Testis (tissue), 5 donors: ENCODE measurements at places on chromosomes 4 and X.

- DNase-seq: no peak
These were observed 51.6 kb upstream of the TMPRSS11B start for GRCh38 chr4:68297137-68297536.

GRCh38 chr4:183223053-183223452 lies 97.0 kb downstream of the CLDN22 start:
- DNase-seq: no peak

DNA sequence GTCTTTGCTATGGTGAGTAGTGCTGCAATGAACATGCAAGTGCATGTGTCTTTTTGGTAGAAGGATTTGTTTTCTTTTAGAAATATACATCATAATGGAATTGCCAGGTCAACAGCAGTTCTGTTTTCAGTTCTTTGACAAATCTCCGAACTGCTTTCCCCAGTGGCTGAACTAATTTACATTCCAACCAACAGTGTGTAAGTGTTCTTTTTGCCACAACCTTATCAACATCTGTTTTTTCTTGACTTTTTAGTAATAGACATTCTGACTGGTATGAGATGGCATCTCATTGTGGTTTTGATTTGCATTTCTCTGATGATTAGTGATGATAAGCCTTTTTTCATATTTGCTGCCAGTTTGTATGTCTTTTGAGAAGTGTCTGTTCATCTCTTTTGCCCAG lies 406.3 kb downstream of the DTHD1 start:
- no peak for DNase-seq

GRCh38 chr4:135744928-135745327 lies 1543.3 kb upstream of the PABPC4L start:
- DNase-seq: no peak

GRCh38 chrX:72330131-72330530 lies 24.4 kb upstream of the CITED1 start:
- no peak for DNase-seq

- no peak for DNase-seq
These were observed 43.1 kb upstream of the PRR27 start for GRCh38 chr4:70110917-70111316.

GRCh38 chr4:123401271-123402120 lies 4.9 kb downstream of the SPRY1 start:
- no peak for DNase-seq

DNA sequence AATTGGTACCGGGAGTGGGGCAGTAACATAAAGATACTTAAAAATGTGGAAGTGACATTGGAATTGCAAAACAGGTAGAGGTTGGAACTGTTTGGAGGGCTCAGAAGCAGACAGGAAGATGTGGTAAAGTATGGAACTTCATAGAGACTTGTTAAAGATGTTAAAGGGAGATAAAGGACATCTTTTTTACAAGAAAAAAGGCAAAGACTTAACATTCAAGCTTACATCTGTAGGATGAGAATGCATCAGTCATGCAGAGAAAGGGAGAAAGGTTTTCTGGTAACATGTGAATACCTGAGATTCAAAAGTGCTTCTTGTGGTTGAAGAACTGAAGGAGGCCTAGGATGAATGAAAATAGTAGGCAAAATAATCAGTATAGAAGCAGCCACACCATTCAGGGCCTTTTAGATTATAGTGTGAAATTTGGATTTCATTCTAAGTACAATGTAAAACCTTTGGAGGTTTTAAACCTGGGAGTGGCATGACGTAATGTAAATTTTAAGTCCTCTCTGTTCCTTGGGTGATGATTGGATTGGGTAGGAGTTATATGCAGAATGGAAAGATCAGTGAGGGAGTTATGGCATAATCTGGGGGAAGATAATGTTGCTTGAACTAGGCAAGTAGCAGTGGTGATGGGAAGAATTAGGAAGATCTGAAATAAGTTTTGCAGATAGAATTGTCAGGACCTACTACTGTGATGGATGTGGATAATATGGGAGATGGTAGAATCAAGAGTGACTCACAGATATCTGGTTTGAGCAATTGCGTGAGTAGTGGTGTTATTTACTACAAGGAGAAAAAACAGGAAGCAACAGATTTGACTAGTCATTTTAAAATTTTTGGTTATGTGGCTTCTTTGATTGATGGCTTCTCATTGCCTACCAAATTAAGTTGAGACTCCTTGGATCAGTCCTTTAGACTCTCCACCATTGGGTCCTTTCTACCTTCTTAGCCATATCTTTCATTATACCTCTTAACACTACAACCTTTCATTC lies 138.7 kb downstream of the VSIG4 start:
- DNase-seq: no peak

GRCh38 chr4:111639120-111639690 lies 506.0 kb upstream of the FAM241A start:
- DNase-seq: no peak

DNA sequence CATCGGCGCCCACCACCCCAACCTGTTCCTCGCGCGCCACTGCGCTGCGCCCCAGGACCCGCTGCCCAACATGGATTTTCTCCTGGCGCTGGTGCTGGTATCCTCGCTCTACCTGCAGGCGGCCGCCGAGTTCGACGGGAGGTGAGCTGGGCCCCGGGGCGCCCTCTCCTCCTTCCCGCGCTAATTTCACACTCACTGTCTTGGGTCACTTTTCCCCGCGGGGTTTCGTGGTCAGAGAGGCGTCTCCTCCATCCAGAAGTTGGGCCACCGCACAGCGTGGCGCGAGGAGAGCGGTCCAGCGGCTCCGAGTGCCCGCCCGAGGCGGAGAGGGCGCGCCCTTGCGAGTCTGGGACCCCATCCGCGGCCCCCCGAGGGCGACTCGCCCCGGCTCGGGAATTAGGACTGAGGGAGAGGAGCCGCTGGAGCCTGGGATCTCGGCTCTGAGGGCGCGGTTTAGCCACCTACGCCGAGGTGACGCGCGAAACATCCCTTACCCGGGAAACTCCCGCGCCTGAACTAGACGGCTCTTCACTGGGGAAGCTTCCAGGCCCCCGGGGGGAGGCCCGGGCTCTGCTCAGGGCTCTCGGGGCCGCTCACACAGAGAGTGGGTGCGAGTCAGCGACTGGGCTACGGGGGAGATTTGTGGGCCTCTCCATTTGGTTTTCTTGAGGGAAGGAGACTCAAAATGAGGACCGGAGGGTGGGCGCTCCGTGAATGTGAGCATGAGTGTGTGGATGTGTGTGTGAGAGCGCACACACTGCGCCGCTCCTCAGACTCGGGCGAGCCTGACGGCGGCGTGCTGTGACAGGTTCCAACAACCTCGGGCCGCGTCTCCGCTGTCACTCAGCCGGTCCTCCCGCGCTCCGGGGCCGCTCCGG lies 551 bp downstream of the NPNT start:
- peak; percentile 26 for DNase-seq

DNA sequence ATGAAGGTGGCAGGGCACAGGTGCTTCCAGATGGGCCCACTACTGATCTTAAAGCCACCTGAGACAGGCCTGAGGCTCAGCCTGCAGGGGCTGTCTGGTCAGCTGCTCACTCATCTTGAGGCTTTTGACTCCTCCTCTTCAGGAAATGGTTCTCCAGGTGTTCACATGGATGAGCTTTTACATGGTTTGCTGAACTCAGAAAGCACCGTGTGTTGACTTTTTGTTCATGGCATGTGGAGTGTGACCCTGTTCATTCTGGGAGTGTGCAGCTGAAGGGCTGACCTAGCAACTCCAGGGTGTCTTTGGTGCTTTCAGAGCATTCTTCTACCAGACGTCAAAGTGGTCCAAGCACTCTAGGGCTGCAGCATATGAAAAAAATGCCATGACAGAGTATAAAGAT lies 111.1 kb downstream of the CCNG2 start:
- DNase-seq: no peak

GRCh38 chr4:29722253-29722652 lies 997.9 kb upstream of the PCDH7 start:
- DNase-seq: no peak

GRCh38 chr4:40749717-40750460 lies at the start of gene NSUN7:
TSS of gene NSUN7 (plus strand) at chr4:40749955. CDS start at chr4:40750694, 739 bp downstream.
- peak; percentile 84 for DNase-seq

DNA sequence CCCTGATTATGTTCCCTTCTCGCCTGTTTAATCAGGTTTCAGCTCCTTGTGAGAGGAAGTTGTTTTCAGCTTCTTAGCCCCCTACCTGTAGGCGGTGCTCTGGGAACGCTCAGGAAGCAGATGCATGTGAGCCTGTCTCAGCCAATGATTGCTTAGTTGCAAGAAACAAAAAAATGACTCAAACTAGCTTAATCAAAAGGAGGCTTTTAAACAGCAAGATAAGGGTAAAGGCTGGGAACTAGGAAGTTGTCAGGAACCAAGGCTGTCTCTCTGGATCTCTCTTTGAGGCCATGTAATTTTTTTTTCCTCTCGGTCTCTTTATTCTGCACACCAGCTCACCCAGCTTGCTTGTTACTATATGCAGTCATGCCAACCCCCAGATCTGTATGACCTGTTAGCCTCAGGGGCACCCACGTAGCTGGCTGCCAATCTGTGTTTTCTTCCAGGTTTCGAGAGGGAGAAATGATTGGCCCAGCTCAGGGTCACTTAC lies 109.1 kb downstream of the PTTG2 start:
- DNase-seq: no peak

GRCh38 chr4:150972592-150972991 lies 42.5 kb downstream of the LRBA start:
- no peak for DNase-seq

GRCh38 chr4:43680421-43680820 lies 768.2 kb downstream of the KCTD8 start:
- DNase-seq: no peak

DNA sequence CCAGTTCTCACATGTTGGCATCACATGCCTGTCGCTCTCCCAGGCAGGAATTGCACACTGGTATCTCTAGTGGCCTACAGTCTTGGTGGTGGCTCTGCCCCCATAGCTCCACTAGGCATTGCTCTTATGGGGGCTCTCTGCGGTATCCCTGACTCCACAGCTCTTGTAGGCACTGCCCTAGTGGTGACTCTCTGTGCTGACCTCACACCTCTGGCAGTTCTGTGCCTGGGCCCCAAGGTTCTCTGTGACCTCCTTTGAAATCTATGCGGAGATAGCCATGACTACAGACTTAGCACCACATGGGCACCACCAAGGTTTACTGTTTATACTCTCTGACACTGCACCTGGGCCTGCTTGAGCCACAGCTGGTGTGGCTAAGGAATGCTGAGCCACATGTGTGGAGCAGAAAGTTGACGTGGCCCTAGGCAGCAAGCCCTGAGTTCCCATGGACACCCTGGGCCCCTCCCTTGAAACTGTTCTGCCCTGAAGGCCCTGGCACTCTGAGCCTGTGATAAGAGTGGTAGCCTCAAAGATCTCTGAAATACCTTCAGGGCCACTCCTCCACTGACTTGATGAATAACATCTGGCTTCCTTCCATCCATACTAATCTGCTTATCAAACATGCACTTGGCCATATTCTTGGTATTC lies 8.0 kb downstream of the SLC9B1 start:
- peak; percentile 48 for DNase-seq

GRCh38 chrX:150610446-150610845 lies 42.0 kb downstream of the MTM1 start:
- DNase-seq: no peak

DNA sequence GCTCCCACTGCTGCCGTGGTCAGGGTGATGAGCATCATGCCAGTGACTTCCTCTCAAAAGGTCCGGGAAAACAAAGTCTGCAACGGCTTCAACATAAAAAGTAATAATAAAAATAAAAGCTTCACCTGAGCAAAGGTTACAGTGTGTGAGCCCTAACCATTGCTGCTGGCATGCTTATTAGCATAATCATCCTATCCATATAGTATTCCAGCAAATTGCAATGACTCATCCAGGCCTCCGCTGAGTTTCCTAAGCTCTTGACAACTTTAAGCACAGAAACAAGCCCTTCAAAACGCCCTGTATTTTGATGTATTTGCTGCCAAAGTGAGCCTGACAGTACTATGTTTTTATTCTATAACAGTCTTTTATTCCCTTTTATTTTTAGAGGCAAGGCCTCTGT lies 100.5 kb downstream of the AASDH start:
- no peak for DNase-seq

DNA sequence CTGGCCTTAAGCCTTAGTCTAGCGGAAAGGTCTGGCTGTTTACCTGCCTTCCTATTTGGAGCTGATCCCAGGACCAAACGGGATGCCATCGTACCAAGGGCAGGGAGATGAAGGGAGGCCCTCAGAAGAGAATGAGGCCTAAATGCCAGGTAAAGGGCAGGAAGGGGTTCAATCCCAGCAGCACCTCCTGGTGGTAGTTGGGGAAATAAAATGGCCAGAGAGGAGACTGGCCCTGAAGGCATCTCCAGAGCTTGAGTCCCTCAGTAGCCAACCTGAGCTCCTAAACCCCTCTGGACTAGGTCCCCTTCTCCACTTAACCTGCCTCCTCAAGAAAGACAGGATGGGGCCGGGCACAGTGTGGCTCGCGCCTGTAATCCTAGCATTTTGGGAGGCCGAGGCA lies 53.7 kb downstream of the KDM5C start:
- no peak for DNase-seq

- DNase-seq: no peak
These were observed 241.8 kb downstream of the GRIA3 start for GRCh38 chrX:123425904-123426303.

GRCh38 chr4:104879367-104879766 lies 267.3 kb upstream of the TET2 start:
- DNase-seq: no peak

DNA sequence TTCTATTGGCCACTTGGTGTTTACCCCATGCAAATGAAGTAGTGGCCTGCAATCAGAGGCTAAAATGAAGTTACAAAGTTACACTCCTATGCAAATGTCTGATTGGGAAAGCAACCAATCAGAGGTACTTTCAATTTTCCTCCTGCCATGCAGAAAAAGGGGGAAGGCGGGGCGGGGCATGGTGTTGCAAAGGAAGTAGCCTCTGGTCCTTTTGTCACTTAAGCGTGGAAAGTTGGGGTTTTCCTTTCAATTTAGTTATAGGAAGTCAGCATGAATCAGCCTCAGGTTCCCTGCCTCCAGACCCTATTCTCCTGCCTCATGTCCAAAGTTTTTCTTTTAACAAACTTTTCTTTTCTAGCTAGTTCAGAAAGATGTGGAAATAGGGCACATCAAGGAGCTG lies 69.3 kb downstream of the GPC4 start:
- DNase-seq: no peak

DNA sequence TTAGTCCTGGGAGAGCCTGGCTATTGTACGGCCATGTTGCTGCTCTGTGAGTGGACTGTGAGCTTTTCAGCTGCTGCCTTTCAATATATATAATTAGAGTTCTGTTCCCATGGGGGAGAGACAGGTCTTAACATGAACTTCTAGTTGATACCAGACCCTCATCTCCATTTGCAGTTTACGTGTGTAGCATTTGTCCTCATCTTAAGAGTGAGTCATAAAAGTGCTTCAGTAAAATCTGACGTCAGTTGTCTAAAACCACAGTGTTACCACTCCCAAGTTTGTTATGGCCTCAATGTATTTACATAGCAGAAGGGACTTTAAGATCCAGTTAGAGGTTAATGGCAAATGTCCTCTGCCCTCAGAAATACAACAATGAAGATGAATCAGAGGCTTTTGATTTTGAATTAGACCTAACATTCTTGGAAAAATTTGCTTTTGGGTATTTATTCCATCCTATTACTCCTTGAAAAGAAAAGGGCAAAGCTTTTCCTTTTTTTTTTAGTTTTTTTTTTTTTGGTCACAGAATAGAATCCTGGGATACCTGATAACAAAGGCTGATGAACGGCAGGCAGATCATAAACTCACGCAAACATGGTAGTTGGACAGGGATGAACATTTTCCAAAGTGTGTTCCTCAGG lies 38.6 kb downstream of the PHOX2B start:
- DNase-seq: no peak
